PC-3 (cell line): ENCODE measurements at places on chromosomes 7 and 10. TPM values are rescaled to one million over a fixed set of nuclear protein-coding genes. Genes with fewer than 3 reads are reported as not detected.

DNA sequence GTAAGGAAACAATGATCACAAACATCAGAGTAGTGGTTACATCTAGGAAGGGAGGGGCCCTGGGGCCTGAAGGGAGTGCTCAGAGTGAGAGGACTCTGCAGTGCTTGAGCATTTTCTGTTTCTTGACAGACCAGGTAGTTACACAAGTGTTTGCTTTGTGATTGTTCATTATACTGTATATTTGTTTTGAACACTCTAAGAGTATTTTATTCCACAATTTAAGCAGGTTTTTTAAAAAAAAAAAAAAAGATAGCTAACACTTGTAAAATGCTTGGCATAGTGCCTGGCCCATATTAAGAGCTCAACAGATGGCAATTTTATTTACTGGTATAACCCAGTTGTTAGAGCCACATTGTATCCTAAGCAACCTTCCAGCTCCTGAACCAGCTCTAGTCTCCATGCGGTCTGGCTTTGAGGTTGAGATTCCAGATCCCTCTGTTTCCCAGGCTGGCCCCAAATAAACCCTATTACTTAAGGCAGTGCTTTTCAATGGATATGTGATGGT is 20.1 kb upstream of the ATXN7L1 start:
- peak; percentile 38 for DNase-seq
- no peak overlapping the region for H3K4me3 ChIP-seq
- H3K36me3 ChIP-seq: no peaks in the 10 kb centered on the region
- no peak overlapping the region for H3K27ac ChIP-seq
- 0 out of 2 replicates have a peak, but pooled peaks cover 4% of the 10 kb centered on the region for H3K4me1 ChIP-seq

DNA sequence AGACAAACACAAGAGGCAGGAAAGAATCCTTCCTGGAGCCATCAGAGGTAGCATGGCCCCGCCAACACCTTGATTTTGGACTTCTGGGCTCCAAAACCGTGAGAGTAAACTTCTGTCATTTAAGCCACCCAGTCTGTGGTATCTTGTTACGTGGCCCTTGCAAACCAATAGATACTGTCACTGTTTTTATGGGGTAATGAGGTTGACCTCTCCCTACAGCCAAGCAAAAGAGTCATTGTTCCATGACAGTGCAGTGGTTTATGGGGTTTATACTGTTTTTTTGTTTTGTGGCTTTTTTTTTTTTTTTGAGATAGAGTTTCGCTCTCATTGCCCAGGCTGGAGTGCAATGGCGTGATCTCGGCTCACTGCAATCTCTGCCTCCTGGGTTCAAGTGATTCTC is 32.8 kb downstream of the KIAA1549 start:
- DNase-seq: peak; percentile 59
- H3K36me3 ChIP-seq: no peaks in the 10 kb centered on the region
- no peak overlapping the region for H3K4me3 ChIP-seq
- peak overlapping the region; percentile 87 for H3K27ac ChIP-seq

DNA sequence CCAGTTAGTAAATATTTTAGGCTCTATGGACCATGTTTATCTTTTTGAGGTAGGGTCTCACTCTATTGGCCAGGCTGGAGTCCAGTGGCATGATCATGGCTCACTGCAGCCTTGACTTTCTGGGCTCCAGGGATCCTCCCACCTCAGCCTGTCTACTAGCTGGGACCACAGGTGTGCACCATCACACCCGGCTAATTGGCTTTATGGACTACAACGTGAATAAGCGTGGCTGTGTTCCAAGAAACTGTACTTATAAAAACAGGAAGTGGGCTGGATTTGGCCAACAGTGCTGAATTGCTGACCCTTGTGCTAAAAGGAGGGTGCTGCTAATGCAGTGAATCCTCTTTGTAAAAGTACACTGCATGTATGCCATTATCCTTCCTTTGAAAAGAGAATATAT is 111.7 kb upstream of the CDK13 start:
- DNase-seq: peak; percentile 31
- H3K4me3 ChIP-seq: no peak overlapping the region
- H3K27ac ChIP-seq: no peak overlapping the region
- no peaks in the 10 kb centered on the region for H3K27me3 ChIP-seq
- H3K4me1 ChIP-seq: no peaks in the 10 kb centered on the region; the same call in 1 of the 2 replicates
- H3K36me3 ChIP-seq: no peaks in the 10 kb centered on the region

GRCh38 chr10:123835575-123835974 is 56.0 kb downstream of the CPXM2 start:
- H3K27me3 ChIP-seq: peaks cover 74% of the 10 kb centered on the region
- no peak overlapping the region for H3K4me3 ChIP-seq
- no peak for DNase-seq
- H3K4me1 ChIP-seq: no peaks in the 10 kb centered on the region
- H3K27ac ChIP-seq: no peak overlapping the region
- H3K36me3 ChIP-seq: no peaks in the 10 kb centered on the region

PLCE1 gene
- total RNA-seq: 9.2 and 11.4 TPM in 2 replicates

KEL gene
- total RNA-seq: 0.18 TPM in 1 of 2 replicates, not detected in the other

DNA sequence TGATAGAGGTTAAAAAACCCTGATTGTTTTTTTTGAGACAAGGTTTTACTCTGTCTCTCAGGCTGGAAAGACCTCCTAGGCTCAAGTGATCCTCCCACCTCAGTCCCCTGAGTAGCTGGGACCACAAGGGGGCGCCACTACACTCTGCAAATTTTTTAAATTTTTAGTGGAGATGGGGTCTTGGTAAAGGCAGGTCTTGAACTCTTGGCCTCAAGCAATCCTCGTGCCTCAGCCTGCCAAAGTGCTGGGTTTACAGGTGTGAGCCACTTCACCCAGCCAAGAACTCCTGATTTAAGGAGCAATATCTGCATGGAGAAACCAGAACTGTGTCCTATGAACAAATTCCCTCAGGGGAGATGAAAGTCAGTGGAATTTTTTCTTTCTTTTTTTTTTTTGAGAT is 7.3 kb upstream of the KLHDC10 start:
- peak; percentile 73 for DNase-seq
- H3K4me1 ChIP-seq: no peaks in the 10 kb centered on the region
- H3K36me3 ChIP-seq: no peaks in the 10 kb centered on the region
- no peak overlapping the region for H3K27ac ChIP-seq

- no peaks in the 10 kb centered on the region for H3K4me1 ChIP-seq
- DNase-seq: no peak
- no peaks in the 10 kb centered on the region for H3K27me3 ChIP-seq
- no peak overlapping the region for H3K4me3 ChIP-seq
- H3K27ac ChIP-seq: no peak overlapping the region
Measured at GRCh38 chr10:11114269-11114668, 96.6 kb downstream of the CELF2 start.

GRCh38 chr7:34191162-34191561 is 285.8 kb downstream of the BMPER start:
- H3K36me3 ChIP-seq: no peaks in the 10 kb centered on the region
- no peaks in the 10 kb centered on the region for H3K4me1 ChIP-seq
- no peak overlapping the region for H3K27ac ChIP-seq
- DNase-seq: no peak
- H3K27me3 ChIP-seq: no peaks in the 10 kb centered on the region

CSGALNACT2 gene
- 3.6 and 3.9 TPM in 2 replicates for total RNA-seq

DNA sequence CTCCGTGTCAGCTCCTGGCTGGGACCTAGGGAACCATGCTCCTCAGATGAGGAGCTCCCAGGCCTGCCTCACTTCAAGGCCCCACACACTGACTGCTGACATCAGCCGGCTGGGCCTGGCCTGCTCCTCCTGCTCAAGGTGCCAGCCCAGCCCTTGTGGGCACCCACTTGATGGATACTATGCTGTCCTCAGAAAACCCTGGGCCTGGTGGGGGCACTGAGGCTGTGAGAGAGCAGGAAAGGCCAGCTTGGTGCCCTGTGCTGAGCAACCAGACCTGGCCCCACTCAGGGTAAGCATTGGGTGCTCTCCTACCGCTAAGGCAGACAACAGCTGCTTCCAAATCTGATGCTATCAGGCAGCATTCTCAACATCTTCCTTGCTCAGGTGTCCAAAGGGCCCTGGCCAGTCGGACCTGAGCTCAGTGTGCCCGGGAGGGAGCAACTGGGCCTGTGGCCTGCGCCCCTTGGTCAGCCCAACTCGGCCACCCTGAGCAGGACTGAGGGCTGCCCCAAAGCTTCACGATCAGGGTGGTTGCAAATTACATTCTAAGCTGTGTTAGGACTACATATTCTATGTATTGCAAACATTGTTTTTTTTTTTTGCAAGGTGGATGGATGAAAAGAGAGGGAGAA is 21.9 kb upstream of the ANTXRL start:
- H3K4me3 ChIP-seq: no peak overlapping the region
- no peaks in the 10 kb centered on the region for H3K27me3 ChIP-seq

- no peak overlapping the region for H3K27ac ChIP-seq
- DNase-seq: peak; percentile 19
- no peaks in the 10 kb centered on the region for H3K36me3 ChIP-seq
- no peaks in the 10 kb centered on the region for H3K27me3 ChIP-seq
- H3K4me3 ChIP-seq: no peak overlapping the region
- peaks cover 22% of the 10 kb centered on the region for H3K4me1 ChIP-seq
Measured at GRCh38 chr7:139827042-139827441, 2.0 kb upstream of the TBXAS1 start.

GRCh38 chr7:92155108-92155739 is 20.9 kb upstream of the CYP51A1 start:
- no peak overlapping the region for H3K27ac ChIP-seq
- no peaks in the 10 kb centered on the region for H3K27me3 ChIP-seq
- peaks cover 15% of the 10 kb centered on the region for H3K4me1 ChIP-seq
- H3K36me3 ChIP-seq: no peaks in the 10 kb centered on the region
- DNase-seq: no peak
- H3K4me3 ChIP-seq: no peak overlapping the region

HOXA11 gene
- 26.6 and 31.4 TPM in 2 replicates for total RNA-seq

- no peak overlapping the region for H3K27ac ChIP-seq
- H3K36me3 ChIP-seq: no peaks in the 10 kb centered on the region
- H3K4me1 ChIP-seq: peaks cover 26% of the 10 kb centered on the region
- H3K27me3 ChIP-seq: no peaks in the 10 kb centered on the region
- no peak overlapping the region for H3K4me3 ChIP-seq
- DNase-seq: no peak
Measured at GRCh38 chr10:97599272-97599619, 9.7 kb downstream of the C10orf62 start.

PILRA gene
- 0.92 and 1.9 TPM in 2 replicates for total RNA-seq
